Keratinocyte (primary cell): ENCODE measurements at places on chromosomes 1 and 21. TPM values are rescaled to one million over a fixed set of nuclear protein-coding genes. Genes with fewer than 3 reads are reported as not detected.

Gene PYCR2
- polyA plus RNA-seq = 45.5 to 62.3 TPM (median 49.5 TPM) in 3 replicates

DNA sequence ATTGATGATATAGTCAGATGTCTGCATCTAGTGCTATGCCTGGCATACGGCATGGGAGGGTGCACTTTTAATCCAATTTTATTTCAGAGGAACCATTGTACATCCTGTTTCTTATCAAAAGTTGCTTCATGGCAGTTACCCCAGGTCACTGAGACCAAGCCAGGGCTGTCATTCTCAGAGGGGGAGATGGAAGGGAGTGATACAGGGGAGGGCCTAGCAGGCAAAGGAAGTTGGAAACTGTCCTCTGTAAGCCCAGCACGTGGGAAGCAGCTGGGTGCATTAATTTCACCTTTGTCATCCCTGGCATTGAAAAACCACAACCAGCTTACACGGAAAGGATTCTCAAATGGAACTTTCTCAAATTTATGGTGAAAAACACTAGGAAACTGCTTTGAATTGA lies 458.7 kb upstream of the ADAMTS5 start:
- no peak for DNase-seq

DNA sequence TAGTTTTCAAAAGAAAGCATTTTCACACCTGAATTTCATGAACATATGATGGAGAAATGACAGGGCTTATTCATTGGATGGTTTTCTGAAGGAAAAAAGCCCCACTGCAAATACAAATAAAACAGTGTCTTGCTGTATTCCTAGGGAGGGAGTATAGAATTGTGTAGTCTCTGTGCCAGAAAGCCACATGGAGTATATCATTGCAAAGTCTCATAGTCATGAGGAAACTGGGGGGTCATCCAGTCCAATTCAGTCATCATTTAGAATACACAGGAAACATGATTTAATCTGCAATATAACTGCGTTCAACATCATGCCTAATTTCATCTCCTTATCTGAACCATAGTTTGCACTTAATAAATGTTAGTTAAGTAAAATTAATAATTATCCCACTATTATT lies 222.3 kb downstream of the NTNG1 start:
- DNase-seq = no peak

- DNase-seq = no peak
Measured at GRCh38 chr1:114152508-114153260, 985 bp downstream of the SYT6 start.

GRCh38 chr1:116311756-116312680 lies 61.0 kb upstream of the ATP1A1 start:
- no peak for DNase-seq

- no peak for DNase-seq
Measured at GRCh38 chr1:211344152-211344618, 17.6 kb downstream of the TRAF5 start.

DNA sequence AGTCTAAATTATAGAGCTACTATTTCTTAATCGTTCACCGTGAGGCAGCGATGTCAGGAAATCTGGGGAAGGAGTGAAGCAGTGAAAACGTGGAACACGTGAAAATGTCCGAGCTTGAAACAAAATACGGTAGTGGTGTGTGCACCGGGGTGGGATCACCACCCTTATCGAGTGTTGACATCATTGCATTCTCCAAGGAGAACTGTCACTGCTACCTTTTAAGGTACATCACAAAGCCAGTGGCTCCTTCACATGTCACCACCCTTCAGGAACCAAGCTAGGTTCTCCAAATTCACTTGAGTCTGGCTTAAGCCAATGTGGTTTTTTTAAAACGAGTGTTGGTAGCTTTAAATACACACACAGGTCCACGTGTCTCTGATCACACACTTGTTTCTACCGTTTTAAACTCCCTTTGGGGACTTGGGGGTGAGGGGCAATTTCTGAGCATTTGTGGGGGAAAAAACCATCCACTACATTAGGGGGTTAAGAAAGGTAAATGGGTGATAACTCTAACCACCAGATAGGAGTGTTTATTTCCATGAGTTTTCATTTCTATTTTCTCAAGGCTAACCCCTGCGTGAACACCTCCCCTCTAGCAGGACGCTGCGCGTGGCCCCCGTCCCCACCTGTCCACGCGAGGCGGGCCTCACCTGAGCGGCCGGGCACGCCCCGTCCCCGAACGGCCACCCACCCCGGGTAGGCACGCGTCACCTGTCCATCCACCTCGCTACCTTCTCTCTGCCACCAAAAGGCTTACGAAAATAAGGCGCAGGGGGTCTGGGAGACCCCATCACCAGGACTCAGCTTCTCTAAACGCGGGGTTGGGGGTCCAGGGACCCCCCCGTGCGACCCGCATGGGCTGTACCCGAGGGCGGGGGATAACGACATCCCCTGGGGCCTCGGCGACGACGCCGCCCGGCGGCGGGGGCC lies 978 bp downstream of the PRDM15 start:
- DNase-seq = no peak

Gene TNFRSF9
- 0.03 to 0.06 TPM in 2 of 3 replicates, not detected in the other for polyA plus RNA-seq

- no peak for DNase-seq
Measured at GRCh38 chr21:45452696-45453307, 47.8 kb downstream of the COL18A1 start.

Gene MAEL
- not detected in 3 replicates for polyA plus RNA-seq

GRCh38 chr1:212463565-212464285 lies 31.0 kb downstream of the NENF start:
- DNase-seq = no peak

DNA sequence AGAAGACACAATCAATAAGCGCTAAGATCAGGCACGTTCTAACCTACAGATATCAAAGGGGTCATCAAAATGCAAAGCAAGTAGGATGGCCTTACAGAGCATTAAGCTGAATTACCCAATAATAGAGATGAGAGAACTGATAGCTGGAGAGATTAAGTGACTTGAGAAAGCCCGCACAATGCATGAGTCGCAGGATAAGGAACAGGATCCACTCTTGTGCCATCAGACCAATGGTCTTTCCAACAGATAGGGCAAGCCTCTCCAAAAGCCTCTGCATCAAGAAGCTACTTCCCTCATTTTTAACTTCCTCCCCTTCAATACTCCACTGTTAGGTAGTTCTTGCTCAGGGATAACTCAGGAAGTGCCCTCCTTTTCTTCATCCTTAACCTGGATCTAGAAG lies 2.6 kb downstream of the CHML start:
- DNase-seq = no peak

Gene SPRR1A
- 5.5 to 35.0 TPM (median 18.0 TPM) in 3 replicates for polyA plus RNA-seq

DNA sequence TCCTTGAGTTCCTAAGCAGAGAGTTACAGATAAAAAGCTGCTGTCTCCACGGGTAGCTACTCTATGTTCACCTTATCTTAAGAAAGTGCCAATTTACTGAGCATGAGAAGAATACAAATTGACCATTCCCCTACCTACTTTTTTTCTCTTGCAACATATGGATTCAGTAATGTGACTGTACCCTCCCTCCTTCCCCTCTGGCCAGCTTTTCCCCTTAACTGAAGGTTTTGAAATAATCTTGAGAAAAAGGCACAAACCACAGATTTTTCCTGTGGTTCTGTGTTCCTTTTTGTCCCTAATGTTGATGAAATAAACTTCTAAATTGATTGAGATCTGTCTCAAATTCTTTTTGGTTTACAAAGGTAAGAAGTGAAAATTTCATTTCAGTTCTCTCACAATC lies 2.6 kb upstream of the CD2 start:
- no peak for DNase-seq

DNA sequence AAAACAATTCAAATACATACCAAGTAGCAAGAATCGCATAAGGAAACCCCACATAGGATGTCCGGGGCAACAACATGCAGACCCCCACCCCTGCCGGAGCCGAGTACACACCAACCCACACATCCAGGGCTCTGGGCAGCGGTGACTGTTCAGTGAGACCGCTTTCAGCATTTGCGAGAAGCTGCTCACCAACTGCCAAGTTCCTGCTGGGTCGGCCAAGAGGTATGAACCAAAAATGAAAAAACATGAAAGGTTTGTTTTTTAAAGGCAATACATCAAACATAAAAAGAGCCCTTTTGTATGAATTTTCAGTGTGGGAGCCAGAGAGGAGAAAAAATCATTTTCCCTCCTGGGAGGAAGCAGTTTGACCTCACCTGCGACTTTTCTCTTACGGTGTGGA lies 92.3 kb downstream of the SIM2 start:
- DNase-seq = no peak

DNA sequence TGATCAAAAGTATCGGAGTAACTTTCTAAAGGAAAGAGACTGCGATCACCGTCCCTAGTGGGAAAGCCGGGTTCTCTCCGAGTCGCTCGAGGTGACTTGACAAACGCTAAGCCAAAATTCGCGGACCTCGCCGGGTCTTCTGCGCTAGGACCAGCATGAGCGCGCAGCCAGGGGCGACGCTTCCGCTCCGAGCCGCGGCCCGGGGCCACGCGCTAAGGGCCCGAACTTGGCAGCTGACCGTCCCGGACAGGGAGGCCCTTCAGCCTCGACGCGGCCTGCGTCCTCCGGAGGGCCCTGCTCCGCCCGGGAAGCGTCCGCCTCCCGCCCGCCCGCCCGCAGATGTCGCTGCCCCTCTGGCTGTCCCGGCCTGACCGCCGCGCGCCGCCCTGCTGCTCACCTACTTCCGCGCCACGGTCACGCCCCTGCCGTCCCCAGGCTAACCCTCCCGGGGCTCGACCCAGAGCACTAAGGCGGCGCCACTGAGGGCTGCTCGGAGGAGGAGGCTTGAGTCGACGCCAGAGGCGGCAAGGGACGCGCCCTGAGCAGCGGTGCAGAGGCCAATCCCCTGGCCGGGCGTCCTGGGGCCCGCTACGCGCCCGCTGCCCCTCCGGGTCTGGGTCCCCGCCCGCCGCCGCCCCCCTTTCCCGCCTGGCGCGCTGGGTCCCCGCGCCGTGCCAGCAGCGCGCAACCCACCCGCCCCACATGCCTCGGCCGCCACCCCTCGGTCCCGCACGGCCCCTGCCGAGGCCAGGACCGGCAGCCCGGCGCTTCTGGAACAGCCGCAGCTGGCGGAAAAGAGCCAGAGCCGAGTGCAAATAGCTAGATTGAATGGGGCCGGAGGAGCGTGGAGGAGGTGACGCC lies 896 bp upstream of the DUSP10 start:
- DNase-seq = no peak

DNA sequence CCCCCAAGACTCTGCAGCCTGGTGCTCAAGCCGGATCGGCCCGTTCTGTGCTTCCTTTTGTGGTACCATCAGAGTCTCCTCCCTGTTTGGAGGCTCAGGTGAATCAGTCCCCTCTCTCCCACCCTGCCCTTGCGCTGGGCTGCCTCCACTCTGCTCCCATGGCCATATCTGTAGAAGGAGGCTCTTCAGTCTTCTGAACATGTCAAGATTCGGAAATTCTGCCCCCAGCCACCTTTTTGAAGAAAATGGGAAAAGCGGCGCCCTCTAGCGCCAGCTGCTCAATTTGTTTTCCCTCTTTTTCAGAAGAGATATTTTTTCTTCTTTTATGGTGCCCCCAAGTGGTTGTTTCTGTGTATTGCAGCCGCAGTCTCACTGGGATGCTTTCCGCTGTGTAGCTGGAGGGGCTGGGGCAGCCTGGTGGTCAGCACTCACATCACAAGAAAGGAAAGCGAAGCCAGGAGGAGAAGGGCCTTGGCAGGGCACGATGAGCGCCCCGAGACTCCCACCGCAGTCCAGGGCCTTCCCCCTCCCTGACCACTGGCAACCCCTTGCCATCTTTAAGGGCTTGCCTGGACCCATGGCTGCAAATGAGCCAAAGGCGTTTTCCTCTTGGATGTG lies 58.4 kb upstream of the CACNA1E start:
- DNase-seq = peak; percentile 11

GRCh38 chr1:70718086-70718630 lies 307.1 kb downstream of the CTH start:
- DNase-seq = no peak

- no peak for DNase-seq
Measured at GRCh38 chr1:246528933-246529731, 22.1 kb upstream of the SMYD3 start.

Gene IL10
- not detected in 3 replicates for polyA plus RNA-seq

- DNase-seq = no peak
Measured at GRCh38 chr1:55050283-55050682, 10.9 kb downstream of the PCSK9 start.

DNA sequence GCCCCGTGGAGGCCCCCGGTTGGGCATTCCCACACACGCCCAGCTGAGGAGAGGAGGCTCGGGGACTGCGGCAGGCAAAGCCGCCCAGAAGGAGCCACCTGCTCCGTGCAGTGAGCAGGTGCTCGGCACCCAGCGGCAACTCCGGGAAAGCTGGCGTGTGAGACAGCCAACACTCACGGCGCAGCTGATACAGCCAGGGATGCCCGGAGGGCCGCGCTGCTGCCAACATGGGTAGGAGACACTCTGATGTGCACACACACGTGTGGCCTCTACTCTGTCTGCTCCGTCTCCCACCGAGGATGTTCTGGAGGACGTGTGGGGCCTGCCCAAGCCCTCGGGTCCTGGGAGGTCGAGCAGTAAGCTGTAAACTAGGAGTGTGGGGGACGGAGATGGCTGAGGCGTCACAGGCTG lies 12.9 kb downstream of the MORN1 start:
- no peak for DNase-seq

Gene UBE2U
- polyA plus RNA-seq = not detected in 3 replicates
